ENCODE measurements at places on chromosomes 2 and 18.

DNA sequence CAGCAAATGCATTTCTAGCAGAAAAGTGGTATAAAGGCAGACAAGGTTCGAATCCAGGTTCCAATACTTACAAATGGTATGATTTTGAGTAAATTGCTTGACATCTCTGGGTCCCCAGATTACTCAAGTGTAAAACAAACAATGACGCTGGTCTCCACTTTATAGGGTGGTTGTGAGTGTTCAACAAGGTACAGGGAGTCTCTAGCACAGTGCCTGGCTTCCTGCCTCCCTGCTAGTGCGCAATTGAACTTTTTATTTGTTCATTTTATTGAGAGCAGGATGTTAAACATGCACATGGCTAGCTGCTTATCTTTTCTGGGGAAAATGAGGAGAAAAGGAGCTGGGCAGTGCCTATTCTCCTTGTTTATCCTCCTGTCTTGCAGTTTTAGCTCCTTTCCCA, 74.9 kb upstream of the MYL1 start:
- no peak for DNase-seq

GRCh38 chr2:72937356-72937669, 20.0 kb downstream of the EMX1 start:
- no peak for DNase-seq

GRCh38 chr2:219947575-219947974, 320.1 kb downstream of the SLC4A3 start:
- no peak for DNase-seq

- DNase-seq: no peak
Observed at GRCh38 chr2:31004257-31004656, 134.0 kb downstream of the GALNT14 start.

DNA sequence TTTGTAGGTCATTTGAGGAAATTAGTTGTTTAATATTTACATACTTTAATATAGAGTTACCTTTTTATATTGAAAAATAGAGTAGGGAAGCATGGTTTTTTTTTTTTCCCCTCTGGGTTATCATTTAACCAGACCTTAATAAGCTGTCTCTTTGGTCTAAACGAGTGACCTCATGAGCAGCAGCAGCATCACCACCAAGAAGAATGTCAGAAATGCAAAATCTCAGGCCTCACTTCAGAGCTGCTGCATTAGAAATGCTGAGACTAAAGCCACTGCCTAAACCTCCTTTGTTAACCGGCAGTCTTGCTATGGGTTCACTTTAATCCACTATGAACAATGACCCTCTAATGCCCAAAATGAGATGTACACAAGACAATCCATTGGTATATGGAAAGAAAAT, 733.7 kb upstream of the FAM98A start:
- DNase-seq: no peak

DNA sequence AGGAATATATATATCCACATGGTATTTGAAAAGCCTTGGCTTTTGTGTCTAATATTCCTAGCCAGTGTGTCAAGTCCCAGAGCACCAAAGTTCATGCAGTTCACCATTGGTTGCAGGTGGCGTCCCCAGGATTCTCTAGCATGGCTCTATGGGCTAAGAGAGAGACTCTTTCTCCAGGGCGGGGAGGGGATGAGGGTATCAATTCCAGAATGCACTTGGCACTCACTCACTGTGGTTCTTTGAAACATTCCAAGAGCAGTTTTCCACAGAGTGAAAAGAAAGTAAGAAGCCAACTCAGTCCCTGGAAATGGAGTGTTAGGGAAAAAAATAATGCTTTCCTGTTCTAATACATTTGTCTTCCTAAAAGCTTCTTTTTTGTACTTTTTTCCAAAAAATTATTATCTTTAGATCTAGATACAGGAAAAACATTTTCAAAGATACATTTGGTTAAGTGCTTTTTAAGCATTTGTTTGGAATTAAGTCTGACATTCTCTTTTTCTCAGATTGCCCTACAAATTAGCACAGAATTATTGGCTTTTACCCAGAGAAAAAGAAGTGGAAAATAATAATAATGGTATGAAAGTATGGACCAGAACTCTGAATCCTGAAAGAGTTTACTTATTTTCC, 239.9 kb downstream of the PAX3 start:
- DNase-seq: no peak

GRCh38 chr2:12819721-12820120, 103.0 kb downstream of the TRIB2 start:
- DNase-seq: no peak

DNA sequence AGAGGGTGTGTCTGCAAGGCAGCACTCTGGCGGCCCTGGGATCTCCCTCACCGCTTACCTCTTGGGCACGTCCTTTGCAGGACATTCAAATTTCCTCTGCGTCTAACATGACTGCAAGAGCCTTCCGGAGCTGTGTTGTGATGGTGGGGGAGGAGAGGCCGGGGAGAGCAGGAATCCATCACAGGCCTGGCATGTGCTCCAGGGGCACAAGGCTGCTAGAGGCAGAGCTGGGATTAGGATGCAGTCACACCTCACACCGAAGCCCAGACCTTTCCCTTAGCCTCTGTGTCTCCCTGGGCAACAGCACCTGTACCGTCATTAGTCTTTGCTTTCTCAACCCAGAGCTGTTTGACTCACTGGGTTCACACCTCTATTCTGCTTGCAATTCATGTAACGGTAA, 111.3 kb downstream of the CMPK2 start:
- no peak for DNase-seq

DNA sequence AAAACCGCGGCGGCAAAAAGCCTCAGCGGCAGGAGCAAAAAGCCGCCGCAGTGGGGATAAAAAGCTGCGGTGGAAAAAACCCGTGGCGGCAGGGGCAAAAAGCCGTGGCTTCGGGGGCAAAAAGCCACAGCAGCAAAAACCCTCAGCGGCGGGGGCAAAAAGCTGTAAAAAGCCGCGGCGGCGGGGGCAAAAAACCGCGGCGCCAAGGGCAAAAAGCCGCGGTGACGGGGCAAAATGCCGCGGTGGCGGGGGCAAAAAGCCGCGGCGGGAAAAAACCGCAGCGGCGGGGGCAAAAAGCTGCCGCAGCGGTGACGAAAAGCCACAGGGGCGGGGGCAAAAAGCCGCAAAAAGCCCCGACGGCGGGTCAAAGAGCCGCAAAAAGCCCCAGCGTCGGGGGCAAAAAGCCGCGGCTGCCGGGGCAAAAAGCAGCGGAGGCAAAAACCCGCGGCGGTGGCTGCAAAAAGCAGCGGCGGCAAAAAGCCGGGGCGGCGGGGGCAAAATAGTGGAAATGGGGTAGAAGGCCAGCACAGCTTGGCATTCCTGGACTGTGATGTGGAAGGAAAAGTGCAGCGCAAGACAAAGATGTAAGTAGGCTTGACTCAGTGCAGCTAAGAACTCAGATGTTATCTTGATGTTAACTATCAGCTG, 151.8 kb downstream of the ANKRD30BL start:
- DNase-seq: no peak

- DNase-seq: no peak
Observed at GRCh38 chr2:45332567-45332966, 278.5 kb downstream of the SRBD1 start.

DNA sequence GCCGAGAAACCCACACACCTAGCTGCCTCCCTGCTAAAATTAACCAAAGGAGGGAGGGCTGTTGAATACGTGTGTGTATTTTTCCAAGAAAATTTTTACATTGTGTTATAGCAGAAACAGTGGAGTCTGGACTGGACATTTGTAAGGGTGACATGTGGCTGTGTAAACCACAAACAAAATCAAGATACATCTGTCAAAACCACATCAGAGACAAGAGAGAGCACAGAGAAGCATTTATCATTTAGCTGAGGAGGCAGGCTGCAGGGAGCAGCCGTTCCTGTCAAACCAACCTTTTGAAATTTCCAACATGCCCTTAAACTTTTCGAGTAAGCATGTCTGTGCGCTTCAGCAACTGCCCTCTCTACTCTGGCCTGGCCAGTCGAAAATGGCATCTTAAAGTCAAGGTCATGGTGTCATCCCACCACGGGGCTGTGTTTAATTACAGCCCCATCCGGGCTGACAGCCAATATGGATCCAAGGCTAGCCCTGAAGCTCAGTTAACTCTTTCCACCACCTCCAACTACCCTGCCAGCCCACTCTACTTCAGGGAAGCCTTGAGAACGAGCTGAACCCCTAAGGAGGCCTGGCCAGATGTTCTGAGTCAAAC, 8.4 kb downstream of the BCL11A start:
- DNase-seq: no peak

GRCh38 chr2:159793326-159793725, 4.7 kb downstream of the CD302 start:
- DNase-seq: no peak

- no peak for DNase-seq
Observed at GRCh38 chr2:124025171-124025580, at the start of gene CNTNAP5. TSS of gene CNTNAP5 (plus strand) at chr2:124025287. CDS start at chr2:124025651, 364 bp downstream.

DNA sequence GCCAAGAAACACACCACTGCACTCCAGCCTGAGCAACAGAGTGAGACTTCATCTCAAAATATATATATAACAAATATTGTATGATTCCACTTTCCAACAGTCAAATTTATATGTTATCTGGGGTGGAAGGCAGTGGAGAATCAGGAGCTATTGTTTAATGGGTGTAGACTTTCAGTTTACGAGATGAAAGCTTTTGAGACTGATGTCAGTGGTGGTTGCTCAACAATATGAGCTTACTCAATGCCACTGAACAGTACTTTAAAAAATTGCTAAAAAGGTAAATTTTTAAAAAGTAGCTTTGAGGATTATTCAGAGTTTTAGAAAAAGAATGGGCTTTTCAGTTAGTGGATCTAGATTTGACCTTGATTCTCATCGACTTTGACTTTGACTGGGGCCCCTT, 105.9 kb upstream of the ST6GAL2 start:
- DNase-seq: no peak

DNA sequence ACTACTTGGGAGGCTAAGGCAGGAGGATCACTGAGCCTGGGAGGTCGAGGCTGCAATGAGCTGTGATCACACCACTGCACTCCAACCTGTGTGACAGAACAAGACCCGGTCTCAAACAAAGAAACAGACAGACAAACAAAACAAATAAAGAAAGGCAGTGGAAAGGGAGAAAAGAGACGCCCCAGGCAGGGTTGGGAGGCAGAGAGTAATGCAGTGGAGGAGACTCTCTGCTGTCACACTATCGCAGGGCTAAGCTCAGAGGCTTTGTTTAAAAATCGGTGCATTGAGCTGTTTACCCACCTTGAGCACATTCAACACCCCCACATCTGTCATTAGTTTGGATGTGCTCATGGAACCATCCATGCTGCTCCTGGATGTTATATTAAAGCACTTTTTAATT, 84.2 kb upstream of the RMP24 start:
- DNase-seq: no peak

DNA sequence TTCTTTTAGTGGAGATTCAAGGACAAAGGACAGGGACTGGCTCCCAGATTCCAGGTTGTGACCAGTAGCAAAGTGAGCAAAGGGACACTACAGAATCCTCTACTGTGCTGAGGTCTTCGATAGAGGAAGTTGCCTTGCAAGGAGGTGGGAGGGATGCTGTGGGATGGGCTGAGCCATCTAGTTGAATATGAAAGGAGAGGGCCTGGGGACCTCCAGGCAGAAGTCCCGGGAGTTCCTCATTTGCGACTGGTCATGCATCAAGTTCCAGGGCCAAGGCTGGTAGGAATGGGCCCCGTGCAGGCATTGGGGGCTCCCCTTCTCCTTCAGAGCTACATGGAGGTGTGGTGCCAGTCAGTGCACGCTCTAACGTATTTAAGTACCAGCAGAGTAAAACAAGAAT, 12.6 kb upstream of the PROM2 start:
- no peak for DNase-seq

DNA sequence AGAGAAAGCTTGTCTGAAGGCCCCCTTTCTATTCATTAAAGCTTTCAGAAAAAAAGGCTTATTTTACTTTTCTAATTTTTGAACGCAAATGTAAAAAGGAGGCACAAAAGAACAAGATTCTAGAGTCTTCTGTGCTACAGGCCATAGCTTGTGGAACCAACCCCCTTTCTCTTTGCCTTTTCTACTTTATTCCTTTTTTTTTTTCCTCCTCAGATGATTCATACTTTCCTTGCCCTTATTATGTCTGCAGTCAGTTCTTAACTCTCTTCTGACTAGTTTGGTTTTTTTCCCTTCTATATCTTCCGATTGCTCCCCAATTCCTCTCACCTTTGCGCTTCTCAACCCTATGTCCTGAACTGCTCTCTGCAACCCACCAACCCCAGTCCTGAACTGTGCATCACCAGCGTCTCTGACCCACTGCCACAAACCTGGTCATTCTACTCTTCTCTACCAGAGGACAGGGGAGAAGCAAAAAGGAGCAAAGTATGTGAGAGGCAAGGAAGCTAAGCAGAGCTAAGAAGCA, 56.9 kb upstream of the WIPF1 start:
- DNase-seq: no peak

DNA sequence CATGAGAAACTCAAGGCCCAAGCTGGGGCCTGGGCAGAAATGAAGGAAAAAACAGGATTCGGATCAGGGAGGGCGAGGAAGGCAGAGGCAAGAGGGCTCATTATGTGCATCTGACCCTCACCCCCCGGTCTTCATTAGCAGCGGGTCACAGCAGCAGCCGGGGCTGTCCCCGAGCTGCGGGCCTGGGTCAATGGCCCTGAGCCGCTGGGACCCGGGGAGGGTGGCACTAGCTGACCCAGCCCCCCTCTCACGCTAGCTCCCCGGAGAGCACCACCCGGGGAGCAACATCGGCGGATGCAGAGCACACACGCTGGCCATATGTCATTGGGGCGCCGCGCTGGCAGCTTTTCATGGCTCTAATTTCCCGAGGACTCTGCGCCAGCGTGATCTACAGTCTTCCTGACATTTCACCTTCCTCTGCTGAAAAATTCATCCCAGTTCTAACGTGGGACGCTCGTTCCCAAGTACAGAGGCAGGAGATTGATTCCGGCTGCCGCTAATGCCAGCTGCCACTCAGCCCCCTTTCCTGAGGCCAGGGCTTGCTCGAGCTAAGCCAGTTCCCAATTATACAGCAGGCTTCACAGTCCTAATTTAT, 63.7 kb downstream of the EIPR1 start:
- no peak for DNase-seq

- no peak for DNase-seq
Observed at GRCh38 chr2:10385501-10385900, 62.6 kb downstream of the ODC1 start.

DNA sequence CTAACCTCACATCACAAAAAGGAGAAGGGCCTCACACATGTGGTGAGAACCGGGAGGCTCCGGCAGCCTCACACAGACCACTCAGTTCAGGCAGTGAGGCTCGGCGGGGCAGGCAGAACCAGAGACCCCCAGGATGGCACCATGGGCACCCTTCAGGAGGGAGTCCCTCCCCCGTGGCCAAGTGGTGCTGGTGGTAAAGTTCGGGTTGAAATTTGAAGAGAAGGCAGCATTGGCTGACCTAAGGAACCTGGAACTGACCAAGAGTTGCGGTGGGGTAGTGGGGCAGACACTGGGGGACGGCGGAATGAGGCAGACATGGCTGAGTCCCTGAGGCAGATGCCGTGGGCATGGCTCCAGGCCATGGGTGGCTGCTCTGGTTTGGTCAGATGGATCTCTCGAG, 239.3 kb upstream of the MYT1L start:
- no peak for DNase-seq

- DNase-seq: no peak
Observed at GRCh38 chr18:7464245-7464966, 102.7 kb upstream of the PTPRM start.

GRCh38 chr2:1655461-1655860, 88.9 kb downstream of the PXDN start:
- no peak for DNase-seq

GRCh38 chr2:143696651-143697050, 567.4 kb downstream of the ARHGAP15 start:
- DNase-seq: no peak

Measured in effector CD8-positive, alpha-beta T cell (primary cell).